ENCODE measurements at places on chromosomes 2 and 18.

DNA sequence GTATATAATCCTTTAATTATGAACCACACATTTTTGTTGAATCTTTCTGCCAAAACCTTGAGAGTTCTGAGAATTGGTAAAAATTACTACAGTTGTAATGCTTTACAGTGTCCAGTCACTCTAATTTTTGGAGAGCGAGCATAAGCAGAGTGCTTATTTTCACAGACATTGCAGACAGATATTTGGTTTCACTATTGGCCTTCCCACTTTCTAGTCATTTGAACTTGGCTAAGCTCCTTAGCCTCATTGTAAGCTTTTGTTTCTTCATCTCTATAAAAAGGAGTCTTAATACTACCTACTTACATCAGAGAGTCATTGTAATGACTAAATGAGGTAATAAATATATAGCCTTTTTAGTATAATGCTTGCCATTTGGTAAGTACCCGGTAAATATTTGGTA is 80.4 kb downstream of the LCLAT1 start:
- DNase-seq: no peak

DNA sequence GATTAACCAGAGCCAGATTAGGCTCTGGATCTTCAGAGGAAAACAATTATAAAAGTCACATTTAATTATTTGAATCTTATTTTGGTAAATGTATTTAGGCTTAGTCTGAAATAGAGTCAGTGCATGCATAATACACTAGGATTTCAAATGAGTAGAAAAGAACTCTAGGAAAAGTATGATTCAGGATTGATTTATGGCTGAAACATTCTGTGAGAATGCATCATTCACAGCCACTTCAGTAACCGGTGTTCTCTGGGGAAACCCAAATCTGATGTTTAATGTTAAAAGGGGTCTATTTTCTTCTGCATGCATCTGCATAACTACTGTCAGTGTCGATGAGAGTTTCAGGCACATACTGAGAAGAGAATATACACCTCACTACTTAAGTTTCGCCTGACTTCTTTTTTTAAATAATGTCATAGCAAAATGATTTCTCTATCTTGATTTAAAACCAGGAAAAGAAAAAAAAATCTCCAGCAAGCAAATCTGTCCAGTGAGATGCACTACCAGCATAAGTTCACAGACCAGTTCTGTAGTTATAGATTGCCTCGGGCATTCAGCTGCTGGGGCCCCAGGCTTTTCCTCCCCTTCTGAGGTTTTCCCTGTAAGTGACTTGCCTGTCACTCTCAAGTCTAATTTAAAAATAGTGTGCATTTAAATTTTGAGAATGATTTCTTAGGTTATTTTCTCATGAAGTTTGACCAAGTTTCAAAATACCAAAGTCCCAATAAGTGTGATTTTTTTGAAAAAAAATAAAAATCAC is 501.5 kb downstream of the NR4A2 start:
- no peak for DNase-seq

GRCh38 chr2:104854498-104855220 is 744 bp downstream of the POU3F3 start:
- no peak for DNase-seq

GRCh38 chr18:48355276-48356115 is 53.7 kb downstream of the ZBTB7C start:
- DNase-seq: no peak

DNA sequence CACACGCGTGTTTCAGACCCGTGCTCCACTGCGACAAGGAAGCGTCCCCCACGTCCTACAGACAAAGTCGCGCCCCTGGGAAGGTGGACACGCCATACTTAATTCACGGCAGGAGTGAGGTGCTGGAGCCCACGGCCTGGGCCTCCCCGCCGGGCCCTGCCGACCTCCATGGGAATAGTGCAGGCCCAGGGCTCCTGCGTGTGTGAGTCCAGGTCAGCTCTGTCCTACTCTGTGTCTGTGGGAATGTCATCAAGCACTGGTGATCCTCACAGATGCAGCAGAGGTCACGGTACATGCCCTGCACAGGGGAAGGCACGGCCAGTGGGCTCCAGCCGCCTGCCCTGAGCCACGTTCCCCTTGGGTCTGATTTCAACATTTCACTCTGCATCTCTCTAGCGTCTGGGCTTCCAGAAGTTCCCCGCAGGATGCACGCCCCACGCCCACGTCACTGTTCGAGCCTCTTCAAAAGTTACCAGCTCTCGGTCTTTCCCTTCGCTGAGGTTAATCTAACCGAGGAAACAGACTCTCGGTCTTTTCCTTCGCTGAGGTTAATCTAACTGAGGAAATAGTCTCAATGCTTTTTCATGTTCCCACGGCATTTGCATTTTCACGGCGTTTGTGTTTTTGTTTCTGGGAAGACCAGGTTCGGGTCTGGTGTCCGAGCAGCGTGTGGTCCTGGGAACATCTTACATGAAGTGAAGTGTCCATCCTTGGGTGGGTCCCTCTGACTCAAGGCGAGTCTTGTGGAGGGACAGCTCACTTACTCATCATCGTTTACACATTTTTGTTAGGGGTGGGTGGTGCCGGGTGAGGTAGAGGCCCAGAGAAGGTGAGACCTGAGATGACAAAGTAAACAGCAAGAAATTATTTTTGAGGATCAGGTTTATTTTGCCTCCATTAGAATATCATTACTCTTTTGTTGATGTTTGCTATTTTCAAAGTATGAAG is 157.3 kb upstream of the ALKAL2 start:
- no peak for DNase-seq

- no peak for DNase-seq
These were observed 26.5 kb downstream of the SCYGR8 start for GRCh38 chr2:227772197-227772661.

DNA sequence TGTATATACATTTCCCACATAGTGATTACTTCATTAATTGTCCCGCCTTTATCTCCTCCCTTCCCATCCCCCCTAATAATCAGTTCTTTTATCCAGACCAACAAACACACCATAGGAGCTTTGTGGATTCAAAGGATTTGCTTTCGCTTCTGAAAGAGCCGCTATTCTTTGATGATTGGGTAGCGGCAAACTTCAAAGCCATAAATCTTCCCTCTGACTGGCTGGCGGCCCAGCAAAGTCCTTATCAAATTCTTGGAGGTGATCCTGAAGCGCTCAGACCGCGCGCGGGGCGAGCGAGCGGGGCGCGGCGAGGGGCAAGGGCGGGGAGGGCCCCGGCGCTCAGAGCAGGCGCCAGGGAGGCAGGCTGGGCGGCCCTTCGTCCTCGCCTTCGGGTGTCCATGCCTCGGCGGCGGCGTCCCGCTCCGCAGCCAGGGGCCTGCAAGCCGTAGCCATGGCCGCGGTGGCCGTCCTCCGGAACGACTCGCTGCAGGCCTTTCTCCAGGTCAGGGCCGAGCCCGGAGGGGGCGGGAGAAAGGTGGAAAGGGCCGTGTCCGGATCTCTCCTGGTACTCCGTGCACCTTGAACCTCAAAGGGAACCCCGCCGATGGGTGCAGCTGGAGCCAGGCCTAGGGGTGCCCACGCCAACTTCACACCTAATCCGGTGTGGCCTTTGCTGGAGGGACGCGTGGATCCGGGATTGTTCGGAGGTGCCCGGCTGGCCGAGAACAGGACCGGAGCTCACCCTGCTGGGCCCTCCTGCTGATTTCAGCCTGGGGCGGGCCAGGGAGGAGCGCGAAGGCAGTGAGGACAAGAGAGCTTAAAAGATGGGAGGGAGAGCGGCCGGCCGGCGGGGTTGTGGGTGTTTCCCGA is at the start of gene SP5:
Gene SP5 (plus strand): TSS at position 276 of the 870 bp plus-strand sequence. CDS start 176 bp downstream, at position 452.
- DNase-seq: no peak

- no peak for DNase-seq
These were observed 521.8 kb upstream of the ID2 start for GRCh38 chr2:8159966-8160603.

DNA sequence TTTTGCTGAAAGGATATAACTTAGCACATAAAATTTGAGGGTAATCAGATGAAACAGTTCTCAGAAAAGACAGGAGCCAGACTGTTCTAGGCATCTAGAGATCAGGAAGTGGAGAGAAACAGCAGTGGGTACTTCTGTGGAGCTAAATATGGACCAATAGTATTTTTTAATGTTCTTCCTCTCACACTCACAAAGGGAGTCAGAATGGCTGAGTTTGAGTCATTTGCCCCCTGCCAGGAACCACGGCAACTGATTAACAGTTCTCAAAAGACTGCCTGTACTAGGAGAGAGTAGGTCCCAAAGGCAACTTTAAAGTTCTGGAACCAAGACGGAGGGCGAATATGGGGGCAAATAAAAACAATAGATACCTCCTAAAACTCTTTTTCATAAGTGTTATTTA is 107.5 kb downstream of the GULP1 start:
- peak; percentile 48 for DNase-seq

GRCh38 chr2:55961318-55961911 is 37.8 kb upstream of the EFEMP1 start:
- DNase-seq: peak; percentile 40

DNA sequence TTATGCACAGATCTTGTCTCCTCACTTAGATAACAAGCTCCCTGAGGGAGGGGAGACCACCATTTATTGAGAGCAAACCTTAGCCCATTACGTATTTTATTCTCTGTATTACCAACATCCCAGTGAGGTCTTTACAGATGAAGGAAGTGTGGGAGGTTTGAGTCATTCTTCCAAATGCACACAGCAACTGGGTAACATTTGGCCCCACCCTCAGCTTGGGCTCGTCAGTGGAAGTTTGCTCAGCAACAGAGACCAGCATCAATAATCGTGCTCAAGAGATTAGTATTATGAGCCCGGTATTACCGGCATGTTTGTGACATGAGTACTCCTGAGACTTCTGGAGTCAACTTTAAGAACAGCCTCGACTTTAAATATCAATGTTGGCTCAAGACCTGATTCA is 168.6 kb downstream of the ETAA1 start:
- DNase-seq: peak; percentile 84

- no peak for DNase-seq
These were observed 126.8 kb downstream of the ATP9B start for GRCh38 chr18:79195716-79196683.

DNA sequence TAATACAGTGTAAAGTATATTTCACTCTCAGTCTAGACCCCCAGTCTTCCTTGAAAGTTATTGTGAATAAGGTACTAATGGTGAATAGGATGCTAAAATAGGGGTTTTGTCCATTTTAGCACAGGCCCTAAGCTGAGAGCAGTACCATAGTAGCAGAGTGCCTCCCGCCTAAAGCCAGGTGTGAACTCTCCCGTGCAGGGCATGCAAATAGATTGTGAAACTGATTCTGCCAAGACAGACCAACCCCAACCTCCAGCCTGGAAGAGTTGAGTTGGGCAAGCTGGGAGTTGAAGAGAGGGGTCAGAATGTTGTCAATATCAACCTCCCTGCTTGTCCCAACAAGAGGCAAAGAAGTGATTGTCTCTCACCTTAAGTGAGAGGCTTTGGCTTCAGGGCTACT is 97.4 kb upstream of the CYRIA start:
- DNase-seq: no peak
